Stimulated activated CD4-positive, alpha-beta T cell treated with anti-CD3 and anti-CD28 coated beads, Interleukin-4, amount 100 ng/mL, for 4 hours (primary cell): ENCODE measurements at places on chromosomes 7 and 10.
A peak's percentile ranks its signal among the peaks of the same experiment; 100 is the strongest.

- no peak for DNase-seq
These were observed 105.6 kb upstream of the COL1A2 start for GRCh38 chr7:94289071-94289470.

GRCh38 chr10:49330127-49330665, 31.2 kb downstream of the C10orf71 start:
- DNase-seq, result no peak

GRCh38 chr10:5975641-5976473, 1.5 kb downstream of the IL15RA start:
- peak; percentile 38 for DNase-seq

- no peak for DNase-seq
These were observed 100.8 kb upstream of the ARHGAP21 start for GRCh38 chr10:24824536-24824935.
